ENCODE measurements at places on chromosomes 6 and 20.

DNA sequence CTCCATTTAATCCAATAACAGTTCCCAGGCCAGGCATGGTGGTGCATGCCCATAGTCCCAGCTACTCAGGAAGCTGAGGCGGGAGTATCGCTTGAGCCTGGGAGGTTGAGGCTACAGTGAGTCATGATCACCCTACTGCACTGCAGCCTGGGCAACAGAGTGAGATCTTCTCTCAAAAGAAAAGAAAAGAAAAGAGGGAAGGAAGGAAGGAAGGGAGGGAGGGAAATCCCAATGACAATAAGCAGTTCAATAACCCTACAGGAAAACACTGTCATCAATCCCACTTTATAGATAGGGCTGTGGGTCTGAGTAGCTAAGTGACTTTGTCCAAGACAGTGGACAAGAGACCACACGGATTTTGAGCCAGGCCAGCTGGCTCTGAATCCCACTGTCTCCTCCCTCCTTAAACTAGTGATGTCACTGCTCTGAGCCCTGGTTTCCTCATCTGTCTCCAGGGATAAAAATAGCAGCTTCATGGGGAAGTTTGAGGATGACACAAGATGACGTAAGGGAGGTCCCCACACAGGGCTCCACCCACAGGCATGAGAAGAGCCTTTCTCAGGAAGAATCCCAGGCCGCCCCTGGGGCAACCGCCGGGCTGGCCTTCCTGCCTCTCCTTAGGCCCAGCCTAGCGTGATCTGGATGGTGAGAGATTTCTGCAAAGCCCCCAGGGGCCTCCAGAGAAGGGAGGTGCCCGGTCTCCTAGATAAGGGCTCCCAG lies 7.2 kb upstream of the TRIB3 start:
- peak; percentile 91 for DNase-seq

DNA sequence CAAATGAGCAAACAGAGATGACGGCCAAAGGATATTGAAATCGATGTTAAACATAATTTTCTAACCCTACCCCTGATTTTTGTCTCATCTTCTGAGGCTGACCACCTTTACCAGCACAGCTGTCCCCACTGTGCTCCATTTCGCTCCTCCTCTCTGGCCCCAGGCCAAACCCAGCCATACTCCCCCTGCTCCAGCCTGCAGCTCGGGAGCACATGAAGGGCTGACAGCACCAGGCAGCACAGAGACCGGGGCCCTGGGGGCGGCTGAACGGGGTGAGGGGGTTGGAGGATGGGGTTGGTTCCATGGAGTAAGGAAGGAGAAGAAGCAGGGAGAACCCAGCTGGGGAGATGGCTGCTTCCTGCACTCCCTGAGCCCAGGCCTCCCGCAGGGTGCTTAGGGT lies 3.2 kb upstream of the NCR2 start:
- DNase-seq: no peak

- DNase-seq: no peak
These were observed 51.1 kb downstream of the MMS22L start for GRCh38 chr6:97231911-97232310.

DNA sequence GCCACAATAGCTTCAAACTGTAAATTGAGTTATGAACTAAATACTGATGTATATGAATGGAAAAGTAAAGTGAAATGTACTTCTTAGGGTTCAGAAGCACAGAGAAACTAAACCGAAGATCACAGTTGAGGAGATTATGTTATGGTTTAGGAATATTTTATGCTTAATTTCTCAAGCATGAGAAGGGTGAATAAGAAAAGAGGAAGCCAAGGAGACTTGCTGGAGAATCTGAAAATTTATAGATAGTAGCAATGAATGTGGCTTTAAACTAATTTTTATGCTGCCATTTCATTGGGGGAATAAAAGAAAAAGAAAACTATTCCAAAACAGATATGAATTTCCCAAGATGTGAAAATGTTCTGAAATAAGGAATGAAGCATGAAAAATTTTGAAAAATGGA lies 5.6 kb downstream of the ANKS1A start:
- no peak for DNase-seq

- DNase-seq: no peak
These were observed 139.6 kb upstream of the HCRTR2 start for GRCh38 chr6:55034752-55035151.

- no peak for DNase-seq
These were observed 47.1 kb downstream of the DST start for GRCh38 chr6:56595490-56596122.

- no peak for DNase-seq
These were observed 69.5 kb upstream of the FOXQ1 start for GRCh38 chr6:1242446-1242845.

DNA sequence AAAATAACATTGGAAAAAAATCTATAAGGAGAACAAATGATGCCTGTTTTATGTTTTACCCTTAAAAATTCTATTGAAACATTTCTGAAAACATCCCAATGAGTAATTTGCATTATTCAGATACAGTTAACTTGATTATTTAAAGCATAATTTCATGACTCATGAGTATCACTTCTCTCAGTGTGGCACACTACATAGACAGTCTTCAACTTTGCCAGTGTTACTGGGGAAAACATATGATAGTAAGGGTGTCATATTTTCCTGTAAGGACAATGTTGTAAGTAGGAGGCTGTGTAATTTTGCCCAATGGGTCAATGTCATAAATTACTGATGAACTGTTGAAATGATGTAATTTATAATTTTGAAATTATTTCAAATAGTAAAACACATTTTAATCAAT lies 125.5 kb downstream of the PHACTR1 start:
- DNase-seq: no peak

DNA sequence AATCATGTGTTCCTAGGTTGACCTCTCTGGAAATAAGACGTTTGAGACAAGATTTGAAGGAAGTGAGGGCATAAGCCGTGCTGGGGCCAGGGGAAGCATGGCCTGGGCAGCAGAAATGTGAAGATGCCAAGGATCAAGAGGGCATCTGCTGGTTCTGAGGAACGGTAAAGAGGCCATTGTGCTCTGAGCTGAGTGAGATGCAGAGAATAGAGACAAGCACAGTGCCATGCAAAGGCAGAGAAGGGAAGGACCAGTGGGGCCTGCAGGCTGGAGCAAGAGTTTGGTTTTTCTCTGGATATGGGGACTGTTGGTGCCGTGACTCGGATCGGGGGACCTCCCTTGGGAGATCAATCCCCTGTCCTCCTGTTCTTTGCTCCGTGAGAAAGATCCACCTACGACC lies 50.8 kb downstream of the SMPDL3A start:
- DNase-seq: no peak

DNA sequence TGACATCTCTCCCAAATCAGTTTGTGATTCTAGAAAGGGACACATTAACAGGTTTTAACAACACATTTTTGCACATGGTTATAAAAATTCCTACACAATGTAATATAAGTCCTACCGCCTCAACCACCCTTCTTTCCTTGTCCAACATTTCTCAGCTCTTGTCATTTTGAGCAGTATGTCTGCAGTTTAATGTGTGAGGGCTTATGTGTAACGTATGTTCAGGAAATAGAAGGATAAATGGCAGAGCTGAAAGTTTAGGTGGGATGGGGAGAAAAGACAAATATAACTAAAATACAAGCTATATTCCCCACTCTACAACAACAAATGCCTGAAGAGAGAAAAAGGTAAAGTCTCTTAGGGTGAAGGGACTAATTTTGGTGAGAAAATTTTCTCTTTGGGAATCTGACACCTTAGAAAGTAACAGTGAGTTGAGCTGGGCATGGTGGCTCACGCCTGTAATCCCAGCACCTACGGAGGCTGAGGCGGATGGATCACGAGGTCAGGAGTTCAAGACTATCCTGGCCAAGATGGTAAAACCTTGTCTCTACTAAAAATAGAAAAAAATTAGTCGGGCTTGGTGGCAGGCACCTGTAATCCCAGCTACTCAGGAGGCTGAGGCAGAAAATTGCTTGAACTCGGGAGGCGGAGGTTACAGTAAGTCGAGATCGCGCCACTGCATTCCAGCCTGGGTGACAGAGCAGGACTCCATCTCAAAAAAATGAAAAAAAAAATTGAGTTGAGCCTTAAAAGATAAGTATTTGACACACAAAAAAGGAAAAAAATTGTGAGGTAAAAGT lies 5.1 kb downstream of the PNRC1 start:
- DNase-seq: no peak

DNA sequence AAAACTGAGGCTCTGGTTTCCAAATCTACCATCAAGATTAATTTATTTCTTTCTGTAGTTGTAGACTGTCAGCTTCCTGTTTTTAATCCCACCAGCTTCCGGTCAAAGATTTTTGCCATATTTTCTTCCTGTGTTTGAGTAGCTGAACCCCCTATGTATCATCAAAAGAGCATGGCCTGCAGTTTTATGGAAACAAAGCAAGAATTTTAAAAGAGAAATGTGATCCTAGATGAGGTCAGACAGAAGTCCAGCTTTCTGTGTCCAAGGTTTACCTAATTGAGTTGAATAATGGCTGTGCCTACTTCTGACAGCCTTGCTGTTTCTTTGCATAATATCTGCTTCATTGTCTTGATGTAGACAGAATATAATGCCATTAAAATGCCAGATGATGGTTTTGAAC lies 163.7 kb downstream of the CARMIL1 start:
- DNase-seq: no peak

DNA sequence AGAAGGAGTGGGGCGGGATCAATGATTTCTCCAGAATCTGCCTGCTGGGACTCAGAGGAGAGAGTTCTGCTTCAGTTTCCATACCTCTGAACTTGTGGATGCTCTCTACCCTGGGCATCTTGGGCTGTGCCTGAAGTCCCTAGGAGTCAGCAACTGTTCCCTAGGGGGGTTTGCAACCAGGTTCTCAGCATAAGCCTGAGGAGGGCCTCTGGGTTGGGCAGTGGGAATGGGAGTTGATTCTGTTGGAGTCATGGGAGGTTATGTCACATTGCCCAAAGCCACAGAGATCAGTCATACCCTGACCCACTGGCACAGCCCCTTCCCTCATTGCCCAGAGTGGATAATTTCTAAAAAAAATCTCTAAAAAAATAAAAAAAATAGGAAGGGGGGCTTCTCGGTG lies 47.4 kb downstream of the MOCS1 start:
- DNase-seq: no peak

- DNase-seq: peak; percentile 62
These were observed 66.9 kb downstream of the PHACTR2 start for GRCh38 chr6:143744551-143745165.

DNA sequence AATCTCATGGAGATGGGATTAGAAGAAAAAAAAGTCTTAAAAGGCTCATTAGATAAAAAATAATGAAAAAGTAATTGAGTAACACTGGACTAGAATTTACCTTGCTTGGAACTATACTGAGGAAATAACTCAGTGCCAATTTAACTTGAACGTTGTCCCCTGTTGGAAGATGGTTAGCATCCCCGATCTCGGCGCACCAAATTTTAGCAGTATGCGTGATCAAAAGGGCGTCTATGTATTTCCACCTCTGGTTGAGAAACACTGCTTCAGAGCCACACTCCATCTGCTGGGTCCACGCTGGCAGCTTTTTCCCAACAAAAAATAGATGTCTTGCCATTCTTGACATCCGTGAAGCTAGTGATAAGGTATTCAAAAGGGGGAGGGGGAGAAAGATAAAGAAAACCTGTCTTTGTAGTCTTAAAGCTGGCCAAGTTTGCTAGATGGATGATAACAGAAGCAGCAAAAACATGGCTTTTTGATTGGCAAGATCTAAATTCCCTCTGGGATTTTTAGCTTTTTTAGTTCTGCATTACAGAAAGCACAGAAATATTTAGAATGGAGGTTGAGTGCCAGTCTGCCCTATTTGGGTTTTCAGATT lies 6.4 kb downstream of the HINT3 start:
- no peak for DNase-seq

DNA sequence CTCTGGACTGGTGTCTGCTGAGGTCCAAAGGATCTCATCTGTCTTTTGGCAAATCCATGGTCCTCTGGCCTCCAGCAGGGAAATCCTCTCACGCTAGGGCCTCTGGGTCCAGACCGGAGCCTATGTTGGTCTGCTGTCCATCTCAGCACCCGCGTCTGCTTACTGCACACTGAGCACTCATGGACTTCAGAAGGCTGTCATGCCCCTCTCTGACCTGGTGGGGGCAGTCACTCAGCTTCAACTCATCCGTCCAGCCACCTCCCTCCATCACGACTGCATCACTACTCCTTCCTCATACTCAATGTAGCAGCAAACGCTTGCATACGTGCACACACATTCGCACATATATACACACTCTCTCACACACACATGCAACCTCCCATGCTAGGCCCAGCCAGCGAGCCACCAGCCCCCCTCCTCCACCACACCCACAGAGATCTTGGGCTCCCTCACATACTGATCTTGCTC lies 33.3 kb downstream of the GABRR2 start:
- peak; percentile 85 for DNase-seq

DNA sequence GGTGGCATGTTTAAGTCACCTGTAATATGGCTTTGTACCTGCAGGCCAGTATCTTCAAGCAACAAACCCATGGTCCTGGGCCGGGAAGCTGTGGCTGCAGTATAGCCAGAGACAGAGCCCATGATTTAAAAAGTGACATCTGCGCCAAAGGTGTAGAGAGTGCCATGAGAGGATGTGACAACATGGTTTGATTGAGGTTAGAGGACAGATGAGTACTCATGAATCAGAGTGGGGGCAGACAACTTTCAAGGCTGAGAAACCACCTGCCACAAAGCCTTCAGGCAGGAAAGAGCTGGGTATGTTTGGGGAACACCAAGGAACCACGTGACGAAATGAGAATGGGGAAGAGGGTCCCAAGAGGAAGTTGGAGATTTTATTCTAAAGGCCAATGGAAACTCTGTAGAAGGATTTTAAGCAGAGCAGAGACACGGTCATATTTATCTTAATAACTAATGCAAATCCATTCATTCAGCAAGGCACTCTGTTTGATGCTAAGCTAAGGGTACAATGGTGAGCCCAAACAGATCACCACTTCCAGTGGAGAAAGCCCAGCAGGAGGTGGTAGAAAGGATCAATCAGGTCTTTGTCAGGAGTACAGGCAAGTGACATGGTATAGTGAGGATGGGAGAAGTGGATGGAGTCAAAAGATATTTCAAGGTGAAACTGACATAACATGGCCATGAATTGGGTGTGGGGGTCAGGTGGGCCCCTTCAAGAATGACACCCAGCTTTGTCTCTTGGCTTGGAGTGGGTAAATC lies 3.4 kb upstream of the MICAL1 start:
- no peak for DNase-seq

GRCh38 chr20:45779011-45779915 lies 12.4 kb downstream of the WFDC3 start:
- DNase-seq: peak; percentile 36

- DNase-seq: no peak
These were observed 164.2 kb downstream of the SLC24A3 start for GRCh38 chr20:19376451-19377229.

- no peak for DNase-seq
These were observed 16.3 kb downstream of the ZNF76 start for GRCh38 chr6:35275744-35276260.

DNA sequence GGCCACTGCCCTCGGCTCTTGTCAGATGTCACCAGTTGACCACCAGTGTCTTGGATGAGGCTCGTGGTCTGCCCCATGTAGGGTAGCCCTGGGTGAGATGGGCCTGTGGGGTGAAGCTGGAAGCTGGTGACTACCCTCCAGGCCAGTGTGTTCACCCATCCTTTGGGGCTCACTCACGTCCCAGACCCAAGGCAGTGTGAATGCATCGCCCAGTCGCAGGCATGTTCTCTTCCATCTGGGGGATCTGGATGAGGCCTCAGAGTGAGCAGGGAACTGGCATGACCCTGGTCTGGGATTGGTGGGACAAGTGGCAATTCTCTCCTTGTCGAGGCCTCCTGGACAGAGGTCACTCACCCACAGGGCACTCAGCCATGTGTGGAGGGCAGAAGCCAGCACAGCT lies 120.1 kb upstream of the PHACTR3 start:
- no peak for DNase-seq

- DNase-seq: no peak
These were observed 6.4 kb downstream of the SLC22A2 start for GRCh38 chr6:160252073-160252813.

- no peak for DNase-seq
These were observed 11.1 kb upstream of the SLC16A10 start for GRCh38 chr6:111076024-111076695.
